Esophagus squamous epithelium (tissue), 5 donors: ENCODE measurements at places on chromosomes 13 and 19.

- no peak for DNase-seq
These were observed 9.7 kb downstream of the NAXD start for GRCh38 chr13:110624766-110625756.

GRCh38 chr13:68970532-68970931, 1137.1 kb upstream of the ATXN8OS start:
- no peak for DNase-seq

DNA sequence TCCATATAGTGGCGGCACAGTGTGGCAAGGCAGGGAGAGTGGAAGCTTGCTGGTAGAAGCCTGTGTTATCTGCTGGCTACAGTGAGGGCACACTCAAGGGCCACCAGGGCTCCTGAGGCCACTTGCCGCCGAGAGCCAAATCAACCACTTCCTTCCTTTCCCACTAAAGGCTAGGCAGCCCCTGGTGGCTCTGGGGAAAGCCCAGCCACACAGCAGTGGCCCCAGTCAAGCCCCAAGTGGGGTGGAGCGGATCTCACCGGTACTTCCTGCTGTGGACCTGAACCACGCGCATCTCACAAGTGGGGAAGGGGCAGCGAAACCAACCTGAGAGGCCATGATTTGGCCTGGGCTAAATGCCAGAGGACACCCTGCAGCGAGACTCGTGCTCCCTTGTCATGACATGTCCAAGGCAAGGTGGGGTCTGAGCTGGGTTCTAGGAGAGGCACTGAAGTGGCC, 21.9 kb upstream of the SLC35E1 start:
- DNase-seq = no peak

DNA sequence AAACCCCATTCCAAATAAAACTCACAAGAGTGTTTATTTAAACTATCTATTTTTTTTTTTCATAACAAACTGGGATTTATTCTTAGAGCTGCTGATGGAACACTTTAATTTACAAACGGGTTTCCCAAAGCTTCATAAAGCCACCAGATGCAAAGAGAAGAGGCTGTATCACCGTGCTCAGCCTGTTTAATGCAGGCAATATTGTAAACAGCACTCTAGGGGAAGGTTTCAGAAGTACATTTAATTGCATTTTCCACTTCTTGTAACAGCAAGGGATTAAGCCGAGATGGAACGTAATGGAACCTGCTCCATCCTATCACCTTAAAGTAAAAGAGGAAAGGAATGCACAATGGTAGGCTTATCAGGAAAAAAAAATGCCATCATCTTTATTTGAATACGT, 550.6 kb upstream of the ARGLU1 start:
- no peak for DNase-seq

- DNase-seq = no peak
These were observed 19.4 kb upstream of the ADGRE5 start for GRCh38 chr19:14361824-14362223.

- no peak for DNase-seq
These were observed 9.2 kb downstream of the GPATCH1 start for GRCh38 chr19:33090179-33090578.

GRCh38 chr13:32734511-32734910, 148.3 kb downstream of the PDS5B start:
- DNase-seq = no peak

- DNase-seq = no peak
These were observed 18.2 kb downstream of the IL17D start for GRCh38 chr13:20721454-20722357.

- no peak for DNase-seq
These were observed 319.9 kb downstream of the ATP8A2 start for GRCh38 chr13:25691654-25692053.

DNA sequence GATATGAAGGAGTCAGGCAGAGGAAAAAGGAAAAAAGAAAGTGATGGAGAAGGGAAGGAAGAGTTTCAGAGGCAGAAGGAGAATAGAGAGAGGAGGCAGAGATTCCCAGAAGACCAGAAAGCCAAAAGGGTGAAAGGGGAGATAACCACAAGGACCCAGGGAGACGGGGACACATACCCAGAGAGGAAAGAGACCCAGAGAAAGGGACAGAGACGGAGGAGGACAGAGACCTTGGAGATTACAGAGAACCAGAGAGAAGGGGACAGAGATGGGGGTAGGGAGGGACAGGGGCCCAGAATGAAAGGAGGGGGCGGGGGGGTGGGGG, 1.4 kb downstream of the PTH2 start:
- DNase-seq = no peak

DNA sequence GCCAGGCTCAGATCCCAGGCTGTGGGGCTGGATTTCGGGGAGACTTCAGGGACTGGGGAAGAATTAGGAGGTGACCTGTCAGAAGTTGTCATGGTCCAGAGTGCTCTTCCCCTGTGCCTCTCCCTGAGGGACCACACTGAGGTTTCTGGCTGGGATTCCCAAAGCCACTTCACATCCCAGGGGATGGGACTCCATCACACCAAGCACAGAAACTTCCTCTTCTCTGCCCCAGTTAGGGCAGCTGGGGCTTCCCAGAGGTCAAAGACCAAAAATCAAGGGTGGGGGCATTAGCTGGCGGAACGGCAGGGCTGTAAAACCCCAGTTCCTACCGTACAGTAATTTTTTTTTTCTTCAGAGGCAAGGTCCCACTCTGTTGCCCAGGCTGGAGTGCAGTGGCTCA, 7.4 kb downstream of the FCER2 start:
- DNase-seq = no peak

GRCh38 chr13:43324129-43324528, 300.7 kb downstream of the DNAJC15 start:
- DNase-seq = no peak

DNA sequence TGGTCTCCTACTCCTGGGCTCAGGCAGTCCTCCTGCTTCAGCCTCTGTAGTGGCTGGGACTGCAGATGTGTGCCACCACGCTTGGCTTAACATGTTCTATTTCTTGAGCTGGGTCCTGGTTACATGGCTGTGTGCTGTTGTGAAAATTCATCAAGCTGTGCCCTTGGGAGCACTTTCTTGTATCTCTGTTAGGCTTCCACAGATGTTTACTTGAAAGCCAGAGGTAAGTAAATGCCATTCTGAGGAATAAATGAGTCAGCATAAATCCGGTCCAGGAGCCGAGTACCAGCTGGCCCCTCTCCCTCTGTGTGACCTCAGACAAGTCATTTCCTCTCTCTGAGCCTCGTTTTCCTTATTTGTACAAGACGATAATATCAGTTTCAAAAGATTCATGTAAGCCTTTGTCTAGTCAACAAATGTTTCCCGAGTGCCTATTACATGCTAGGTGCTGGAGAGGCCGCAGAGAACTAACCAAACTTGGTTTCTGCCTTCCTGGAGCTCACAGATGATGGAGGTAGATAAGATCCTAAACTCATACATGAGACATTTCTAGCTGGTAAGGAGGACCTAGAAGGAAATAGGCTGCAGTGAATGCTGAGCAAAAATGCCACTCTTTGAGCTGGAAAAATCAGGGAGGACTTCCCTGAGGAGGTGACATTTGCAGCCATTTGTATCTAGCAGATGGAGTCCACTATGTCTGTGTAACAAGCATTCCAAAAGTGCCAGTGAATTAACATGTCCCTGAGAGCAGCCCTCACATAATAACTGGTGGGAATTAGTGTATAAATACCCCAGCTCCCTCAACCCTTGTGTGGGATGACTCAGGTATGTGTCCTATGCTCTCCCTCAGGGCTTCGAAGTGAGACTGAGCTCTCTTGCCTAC, 2.7 kb upstream of the RASAL3 start:
- no peak for DNase-seq

DNA sequence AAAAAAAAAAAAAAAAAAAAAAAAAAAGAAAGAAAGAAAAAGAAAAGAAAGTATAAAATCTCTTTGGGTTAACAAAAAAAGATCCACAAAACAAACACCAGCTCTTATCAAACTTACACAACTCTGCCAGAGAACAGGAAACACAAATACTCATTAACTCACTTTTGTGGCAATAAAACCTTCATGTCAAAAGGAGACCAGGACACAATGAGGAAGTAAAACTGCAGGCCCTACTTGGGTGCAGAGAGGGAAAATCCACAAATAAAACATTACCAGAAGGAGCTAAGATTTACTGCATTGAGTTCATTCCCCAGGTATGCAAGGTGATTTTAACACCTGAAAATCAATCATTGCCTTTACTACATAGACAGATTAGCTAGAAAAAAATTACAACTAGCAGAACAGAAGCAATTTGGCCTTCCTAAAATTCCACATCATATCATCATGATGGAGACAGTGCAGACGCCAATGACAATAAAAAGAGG, 9.6 kb upstream of the CEACAM5 start:
- no peak for DNase-seq

DNA sequence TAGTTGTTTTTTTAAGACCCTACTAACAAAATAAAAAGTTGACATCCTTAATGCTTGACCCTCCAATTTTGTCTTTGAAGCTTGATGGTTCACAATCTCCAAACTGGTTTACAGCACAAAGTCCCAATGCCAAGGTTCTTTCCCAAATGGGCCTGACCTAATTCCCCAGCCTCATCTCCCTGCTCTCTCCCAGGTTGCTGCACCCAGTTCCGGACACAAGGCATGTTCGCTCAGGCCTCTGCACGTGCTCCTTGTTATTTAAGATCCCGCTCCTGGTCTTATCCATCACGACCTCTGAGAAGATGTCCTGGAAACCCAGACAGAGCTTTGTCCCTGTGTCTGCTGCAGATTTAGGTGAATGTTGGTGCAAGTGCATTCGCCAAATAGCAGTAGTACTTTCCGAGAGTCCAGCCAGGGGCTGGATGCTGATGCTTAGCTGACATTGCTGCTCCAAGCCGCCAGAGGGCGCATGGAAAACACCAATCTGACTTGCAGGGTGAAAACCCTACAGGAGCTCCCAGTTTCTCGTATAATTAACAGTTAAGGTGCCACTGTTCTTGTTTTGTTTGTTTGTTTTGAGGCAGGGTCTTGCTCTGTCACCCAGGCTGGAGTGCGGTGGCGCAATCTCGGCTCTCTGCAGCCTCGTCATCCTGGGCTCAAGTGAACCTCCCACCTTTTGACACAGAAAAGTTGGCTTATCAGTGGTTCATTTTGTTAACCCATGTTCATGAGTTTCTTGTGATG, 18.5 kb downstream of the LYPD3 start:
- no peak for DNase-seq

- DNase-seq = no peak
These were observed 18.2 kb upstream of the ZNF543 start for GRCh38 chr19:57302020-57302465.

DNA sequence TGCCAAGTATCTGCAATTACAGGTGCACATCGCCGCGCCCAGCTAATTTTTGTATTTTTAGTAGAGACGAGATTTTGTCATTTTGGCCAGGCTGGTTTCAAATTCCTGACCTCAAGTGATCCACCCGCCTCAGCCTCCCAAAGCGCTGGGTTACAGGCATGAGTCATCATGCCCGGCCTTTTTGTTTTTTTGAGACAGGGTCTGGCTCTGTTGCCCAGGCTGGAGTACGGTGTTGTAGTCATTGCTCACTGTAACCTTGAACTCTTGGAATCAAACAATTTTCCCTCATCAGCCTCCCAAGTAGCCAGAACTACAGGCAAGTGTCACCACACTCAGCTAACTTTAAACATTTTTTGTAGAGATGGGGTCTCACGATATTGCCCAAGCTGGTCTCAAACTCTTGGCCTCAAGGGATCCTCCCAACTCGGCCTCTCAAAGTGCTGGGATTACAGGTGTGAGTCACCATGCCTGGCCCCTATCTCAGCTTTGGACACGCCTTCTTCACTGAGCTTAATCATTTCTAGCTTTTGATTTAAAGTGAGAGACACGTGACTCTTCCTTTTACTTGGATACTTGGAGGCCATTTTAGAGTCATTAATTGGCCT, 4.0 kb upstream of the IRGC start:
- no peak for DNase-seq

DNA sequence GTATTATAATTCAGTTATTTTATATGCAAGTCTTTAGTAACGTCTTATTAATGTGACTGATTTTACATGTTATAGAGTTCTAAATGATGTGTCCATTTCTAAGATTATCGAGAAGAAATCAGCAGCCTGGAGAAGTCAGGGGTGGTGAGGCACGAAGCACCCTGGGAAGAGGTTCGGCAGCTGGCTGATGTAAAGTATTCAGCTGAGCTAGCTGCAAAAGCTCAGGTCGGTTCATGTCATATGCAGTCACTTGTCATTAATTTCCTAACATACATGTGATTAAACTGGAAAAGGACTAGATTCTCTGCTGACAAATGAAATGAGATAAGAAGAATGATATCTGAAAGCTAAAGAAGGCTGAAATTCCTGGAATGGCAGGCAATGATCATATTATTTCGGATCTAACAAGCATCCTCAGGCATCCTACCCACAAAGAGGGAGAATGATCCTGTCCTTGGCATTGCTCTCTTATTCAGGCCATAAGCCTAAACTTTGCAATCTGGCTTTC, 383.0 kb upstream of the SLITRK1 start:
- no peak for DNase-seq
